ENCODE measurements at places on chromosomes 12 and 14.
A peak's percentile ranks its signal among the peaks of the same experiment; 100 is the strongest.

DNA sequence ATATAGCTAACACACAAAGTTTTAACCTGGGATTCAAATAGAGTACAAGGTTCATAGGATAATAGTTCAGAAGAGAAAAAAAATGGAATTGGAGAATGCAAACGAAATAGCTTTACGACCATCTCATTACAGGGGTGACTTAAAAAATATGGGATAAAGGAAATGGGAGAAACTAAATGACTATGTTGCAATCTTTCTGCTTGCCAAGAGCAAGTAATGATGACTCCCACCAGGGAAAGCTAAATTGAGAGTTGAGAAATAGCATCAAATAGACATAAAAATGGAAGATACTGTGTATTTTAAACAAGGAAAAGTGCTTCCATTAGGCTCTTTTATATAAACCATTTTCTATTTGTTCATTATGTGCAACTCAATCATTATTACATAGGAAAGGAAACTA, 155.7 kb upstream of the ATXN7L3B start:
- no peak for DNase-seq

DNA sequence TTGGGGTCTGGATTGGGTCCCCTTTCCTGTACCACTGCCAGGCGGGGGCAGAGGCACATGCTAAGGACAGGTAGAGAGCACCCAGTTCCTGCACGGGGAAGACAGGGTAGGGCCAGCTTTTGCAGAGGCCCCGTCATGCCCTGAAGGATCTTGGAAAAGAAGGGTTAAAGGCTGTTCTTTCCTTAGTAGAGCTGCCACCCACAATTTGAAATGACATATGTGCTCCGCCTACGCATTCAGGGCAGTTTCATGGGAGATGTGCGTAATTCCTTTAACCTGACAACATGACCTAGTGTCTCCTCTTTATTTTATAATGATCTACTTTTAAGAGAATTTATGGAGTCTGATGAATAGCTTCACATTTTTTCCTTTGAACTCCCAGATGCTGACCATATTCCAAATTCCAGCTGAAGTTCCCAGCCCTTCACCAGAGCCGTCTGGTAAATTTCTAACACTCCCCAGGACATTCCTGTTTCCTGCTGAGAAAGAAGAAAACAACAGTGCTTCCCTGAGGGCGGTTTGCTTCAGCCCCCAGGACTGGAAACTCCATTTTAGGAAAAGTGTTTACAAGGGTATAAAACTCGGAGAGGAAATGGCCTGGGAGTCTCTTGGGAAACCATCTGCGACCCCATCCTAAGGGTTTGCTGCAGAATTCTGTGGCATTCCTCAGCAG, 58.9 kb upstream of the PLEKHG3 start:
- DNase-seq, result no peak

GRCh38 chr12:1410794-1411193, 183.6 kb downstream of the FBXL14 start:
- DNase-seq, result no peak

GRCh38 chr14:33676135-33676566, 274.7 kb downstream of the EGLN3 start:
- no peak for DNase-seq

DNA sequence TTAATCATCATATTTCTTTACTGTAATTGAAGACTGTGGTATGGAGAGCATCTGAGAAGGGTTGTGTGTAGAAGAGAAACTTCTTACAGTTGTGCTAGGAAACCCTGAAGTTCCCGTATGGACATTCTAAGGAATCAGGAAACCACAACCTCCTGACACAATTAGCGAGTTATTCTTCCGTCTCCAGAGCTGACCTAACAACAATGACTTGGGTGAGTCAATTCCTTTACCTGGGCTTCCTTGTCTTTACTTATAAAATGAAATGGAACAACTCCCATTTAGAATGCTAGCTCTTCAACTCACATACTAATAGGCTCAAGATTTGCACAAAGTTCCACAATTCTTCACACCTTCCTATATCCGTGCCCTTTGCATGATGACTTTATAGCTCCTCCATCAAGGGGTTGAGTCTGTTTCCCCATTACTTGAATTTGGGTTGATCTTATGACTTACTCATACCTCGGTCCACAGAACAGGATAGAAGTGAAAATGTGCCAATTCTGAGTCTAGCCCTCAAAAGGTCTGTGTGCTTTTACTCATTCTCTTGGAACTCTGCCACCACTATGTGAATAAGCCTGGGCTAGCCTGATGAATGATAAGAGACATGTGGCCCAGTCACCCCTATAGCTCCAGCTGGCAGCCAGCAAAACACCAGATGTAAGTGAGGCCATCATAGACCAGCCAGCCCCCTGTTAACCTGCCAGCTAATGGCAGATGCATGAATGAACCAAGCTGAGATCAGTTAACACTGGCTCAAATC, 459.4 kb downstream of the ETNK1 start:
- peak; percentile 71 for DNase-seq

GRCh38 chr12:69290545-69291277, 51.3 kb downstream of the CPSF6 start:
- DNase-seq, result peak; percentile 77

- no peak for DNase-seq
These were observed 3.8 kb downstream of the RAPGEF3 start for GRCh38 chr12:47754881-47755280.

All from NCI-H345 (cell line).